CD14-positive monocyte (primary cell): ENCODE measurements at places on chromosomes 16 and 17. TPM values are rescaled to one million over a fixed set of nuclear protein-coding genes. Genes with fewer than 3 reads are reported as not detected.

Gene VMO1
- polyA plus RNA-seq: 0.54 TPM

Gene ITGAD
- polyA plus RNA-seq: 0.04 TPM in 1 of 2 replicates, not detected in the other

Gene NDRG4
- not detected for polyA plus RNA-seq

Gene CHD9
- 6.5 and 15.8 TPM in 2 replicates for polyA plus RNA-seq

Gene HS3ST4
- not detected for polyA plus RNA-seq
